ENCODE measurements at places on chromosomes 6 and 20.
A peak's percentile ranks its signal among the peaks of the same experiment; 100 is the strongest.

- no peak for DNase-seq
Observed at GRCh38 chr6:133886104-133886775, 2.7 kb upstream of the TCF21 start.

- no peak for DNase-seq
Observed at GRCh38 chr6:52077180-52077884, 10.1 kb downstream of the PKHD1 start.

DNA sequence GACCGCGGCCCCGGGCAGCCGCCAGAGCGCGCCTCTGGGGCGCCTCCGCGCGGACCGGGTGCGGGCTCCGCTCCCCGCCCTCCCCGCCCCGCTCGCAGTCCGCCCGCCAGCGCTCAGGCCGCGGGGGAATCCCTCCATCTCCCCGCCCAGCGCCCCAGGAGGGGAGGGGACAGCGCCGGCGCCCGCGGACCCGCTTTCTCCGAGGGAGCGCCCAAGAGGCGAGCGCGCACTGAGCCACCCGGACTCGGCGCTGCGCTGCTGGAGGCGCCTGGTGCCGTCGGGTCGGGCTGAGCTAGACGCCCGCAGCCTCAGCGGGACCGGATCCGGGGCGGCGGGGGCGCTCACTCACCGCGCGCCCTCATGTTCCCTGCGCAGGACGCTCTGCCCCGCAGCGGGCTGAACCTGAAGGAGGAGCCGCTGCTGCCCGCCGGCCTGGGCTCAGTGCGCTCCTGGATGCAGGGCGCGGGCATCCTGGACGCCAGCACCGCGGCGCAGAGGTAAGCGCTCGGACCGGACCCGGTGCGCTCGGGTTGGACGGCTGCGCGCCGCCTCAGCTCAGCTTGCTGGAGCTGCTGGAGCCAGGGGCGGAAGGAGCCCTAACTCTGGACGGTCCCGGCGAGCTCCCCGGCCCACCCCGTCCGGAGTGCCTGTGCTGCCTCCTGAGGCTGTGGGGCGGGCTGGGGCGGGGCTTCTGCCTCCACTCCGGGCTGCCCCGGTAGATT is 867 bp downstream of the EBF4 start:
- no peak for DNase-seq

DNA sequence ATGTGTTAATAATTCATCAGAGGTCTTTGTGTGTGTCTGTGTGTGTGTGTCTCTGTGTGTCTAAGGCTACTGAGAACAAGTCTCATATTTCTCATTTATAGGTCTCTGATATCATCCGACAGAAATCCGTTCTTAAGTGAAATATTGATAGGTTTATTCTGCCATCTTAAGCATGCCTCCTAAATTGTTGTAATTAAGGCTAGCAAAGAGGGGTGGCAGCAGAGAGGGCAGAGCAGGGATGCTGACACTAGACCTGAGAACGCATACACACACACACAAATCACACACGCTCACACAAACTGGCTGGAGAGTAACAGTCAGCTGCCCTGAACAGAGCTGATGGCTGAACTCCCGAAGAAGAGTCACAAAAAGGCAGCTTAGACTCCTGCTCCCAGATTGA is 84.9 kb upstream of the LRFN2 start:
- DNase-seq, result no peak

DNA sequence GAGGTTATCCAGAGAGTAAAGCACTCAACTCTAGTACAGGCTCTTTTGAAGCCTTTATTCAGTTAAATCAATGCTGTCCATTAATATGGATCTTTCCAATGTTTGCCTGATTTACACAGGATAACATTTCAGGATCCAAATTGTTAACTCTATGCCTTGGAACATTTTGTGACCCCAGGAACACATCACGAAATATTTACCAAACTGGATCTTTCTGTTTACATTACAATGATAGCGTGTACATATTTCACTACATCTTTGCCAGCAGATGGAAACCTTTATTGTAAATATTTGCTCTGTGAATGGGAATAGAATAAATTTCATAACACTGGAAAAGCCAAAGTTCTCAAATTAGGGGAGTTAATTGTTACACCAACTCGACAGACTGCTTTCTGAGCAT is 23.5 kb downstream of the BPIFA2 start:
- no peak for DNase-seq

DNA sequence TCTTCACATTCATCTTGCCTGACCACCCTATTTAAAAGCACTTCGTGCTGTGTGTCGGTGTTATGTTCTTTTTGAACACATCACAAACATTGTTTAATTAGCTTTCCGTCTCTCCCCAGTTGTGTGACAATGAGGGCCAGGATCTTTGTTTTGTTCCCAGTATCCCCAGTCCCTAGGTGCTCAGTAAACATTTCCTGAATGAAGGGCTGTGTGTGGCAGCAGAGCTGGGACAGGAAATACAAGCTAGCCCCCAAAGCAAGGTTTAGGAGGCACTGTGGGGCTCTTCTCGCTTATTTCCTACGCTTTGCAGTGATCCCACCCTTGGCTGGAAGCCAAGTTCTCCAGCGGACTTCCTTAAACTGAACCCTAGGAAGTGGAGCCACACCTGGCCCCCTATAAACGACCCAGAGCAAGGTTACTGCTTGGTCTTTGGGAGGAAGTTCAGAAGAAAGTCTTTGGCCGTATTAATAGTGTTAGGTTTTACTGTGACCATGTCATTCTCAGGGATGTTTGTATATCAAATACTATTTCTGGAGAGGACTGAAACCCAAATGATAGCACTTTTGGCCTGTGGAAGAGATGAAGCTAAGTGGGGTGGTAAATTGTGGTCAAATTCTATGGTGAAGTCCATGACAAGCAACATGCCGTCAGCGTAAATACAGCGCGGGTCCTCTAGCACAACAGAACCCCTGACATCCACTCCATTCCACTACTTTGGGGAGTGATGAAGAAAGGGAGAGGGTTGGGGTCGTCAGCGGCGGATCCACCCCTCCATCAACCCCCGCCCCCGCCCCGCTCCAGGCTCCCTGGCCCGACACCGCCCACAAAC is 570 bp upstream of the FANCE start:
- no peak for DNase-seq

DNA sequence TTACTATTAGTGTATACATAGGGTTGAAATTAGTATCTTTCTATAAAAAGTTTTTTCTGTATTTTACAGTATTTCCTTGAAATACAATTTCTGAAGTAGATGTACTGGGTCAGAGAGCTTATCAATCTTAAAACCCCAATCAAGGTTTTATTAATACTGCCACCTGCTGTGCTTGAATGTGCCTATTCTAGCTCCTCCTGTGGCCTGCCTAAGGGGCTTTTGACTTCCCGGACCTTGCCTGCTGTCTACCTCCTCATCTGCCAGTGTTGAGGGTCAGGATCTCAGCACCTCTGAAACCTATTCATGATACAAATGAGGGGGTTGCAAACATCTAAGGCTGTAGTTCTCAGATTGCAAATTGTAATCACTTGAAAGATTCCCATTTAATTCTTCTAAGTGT is 9.2 kb downstream of the PACRG start:
- DNase-seq, result no peak

DNA sequence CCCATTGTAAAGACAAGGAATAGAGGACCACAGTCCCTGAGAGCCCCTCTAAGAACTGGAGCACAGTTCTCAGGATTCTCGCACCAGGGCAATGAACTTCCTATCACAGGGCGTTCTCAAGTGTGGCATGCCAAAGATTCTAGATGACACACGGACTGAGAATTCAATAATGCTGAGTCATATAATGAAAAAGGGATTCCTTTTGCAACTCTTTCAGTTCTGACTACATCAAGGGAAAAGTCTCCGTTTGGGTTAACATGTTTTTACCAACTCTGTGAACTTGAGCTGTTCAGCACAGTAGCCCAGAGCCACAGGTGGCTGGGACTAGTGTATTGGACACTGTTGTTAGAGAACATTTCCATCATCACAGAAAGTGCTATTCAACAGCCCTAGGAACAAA is 3.4 kb downstream of the MED20 start:
- peak; percentile 92 for DNase-seq

DNA sequence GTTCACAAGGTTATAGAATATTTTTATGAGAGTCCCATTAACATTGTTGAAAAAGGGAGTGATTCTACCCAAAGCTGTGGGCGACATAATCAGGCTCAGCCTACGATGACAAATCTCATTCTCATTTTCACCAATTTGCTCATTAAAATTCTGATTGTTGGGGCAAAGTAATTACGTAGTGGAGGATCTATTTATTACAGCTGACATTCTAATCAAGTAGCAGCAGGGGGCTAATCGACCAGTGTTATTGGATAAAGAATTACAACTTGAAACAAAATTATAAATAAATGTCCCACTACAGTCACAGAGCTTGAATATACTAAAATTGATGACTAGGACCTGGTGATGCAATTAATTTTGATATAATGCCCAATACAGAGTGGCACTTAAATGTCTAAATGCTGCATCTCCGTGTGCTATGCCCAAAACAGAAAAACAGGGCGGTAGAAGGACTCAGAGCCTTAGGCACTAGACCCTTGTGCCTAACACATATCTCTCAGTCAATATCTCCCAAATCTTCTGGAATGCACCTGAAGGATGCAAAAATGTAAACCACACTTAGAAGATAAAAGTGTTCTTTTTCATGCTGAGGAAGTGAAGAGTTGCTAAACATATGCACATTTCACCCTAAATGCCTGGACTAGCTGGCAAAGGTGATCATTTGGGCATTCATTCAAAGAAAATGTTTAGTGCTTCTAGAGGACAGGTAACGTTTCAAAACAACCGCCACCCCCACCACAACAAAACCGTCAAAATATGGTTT is 88.3 kb downstream of the CD24 start:
- no peak for DNase-seq

DNA sequence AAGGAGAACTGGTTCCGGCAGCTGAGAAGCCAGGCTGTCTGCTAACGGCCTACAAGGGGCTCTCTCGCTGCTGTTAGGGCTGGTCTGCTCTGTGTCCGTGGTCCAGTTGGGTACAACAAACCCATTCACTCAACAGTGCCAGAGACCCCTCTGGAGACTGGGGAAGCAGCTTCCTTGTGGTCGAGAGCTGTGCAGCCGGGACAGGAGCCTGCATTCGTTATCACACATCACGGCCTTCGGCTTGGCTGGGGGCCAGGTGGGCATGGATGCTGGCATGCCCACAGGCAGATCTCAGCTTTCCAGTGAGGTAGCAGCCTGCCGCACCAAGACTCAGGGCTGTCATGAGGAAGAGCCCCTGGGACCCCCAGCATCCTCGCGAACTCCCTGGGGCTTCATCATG is 124.7 kb downstream of the PREX1 start:
- DNase-seq, result no peak

GRCh38 chr20:64192406-64192805 is 28.2 kb downstream of the MYT1 start:
- DNase-seq, result no peak

DNA sequence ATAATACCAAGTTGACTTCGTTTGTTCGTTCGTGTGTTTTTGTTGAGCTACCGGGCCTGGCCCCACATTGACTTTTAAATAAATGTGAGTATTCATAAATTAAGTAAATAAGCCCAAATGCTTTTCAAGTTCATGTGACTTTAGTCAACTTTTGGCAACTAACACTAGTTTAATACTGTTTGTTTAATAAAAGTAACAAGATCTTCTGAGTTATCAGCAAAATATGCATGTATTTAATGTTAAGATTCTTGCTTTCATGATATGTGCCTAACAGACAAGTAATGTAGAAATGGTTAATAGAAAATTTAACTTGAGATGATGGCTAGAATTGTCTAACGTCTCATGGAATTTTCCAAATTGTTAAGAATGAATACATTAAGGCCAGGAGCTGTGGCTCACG is 38.7 kb upstream of the ECI2 start:
- no peak for DNase-seq

- DNase-seq, result no peak
Observed at GRCh38 chr6:47631797-47632196, 66.6 kb upstream of the ADGRF4 start.

GRCh38 chr20:63701329-63702035 is 5.0 kb downstream of the TNFRSF6B start:
- no peak for DNase-seq

GRCh38 chr6:122459240-122459639 is 12.4 kb downstream of the SERINC1 start:
- DNase-seq, result no peak

GRCh38 chr20:63366390-63367365 is 5.5 kb upstream of the CHRNA4 start:
- no peak for DNase-seq

DNA sequence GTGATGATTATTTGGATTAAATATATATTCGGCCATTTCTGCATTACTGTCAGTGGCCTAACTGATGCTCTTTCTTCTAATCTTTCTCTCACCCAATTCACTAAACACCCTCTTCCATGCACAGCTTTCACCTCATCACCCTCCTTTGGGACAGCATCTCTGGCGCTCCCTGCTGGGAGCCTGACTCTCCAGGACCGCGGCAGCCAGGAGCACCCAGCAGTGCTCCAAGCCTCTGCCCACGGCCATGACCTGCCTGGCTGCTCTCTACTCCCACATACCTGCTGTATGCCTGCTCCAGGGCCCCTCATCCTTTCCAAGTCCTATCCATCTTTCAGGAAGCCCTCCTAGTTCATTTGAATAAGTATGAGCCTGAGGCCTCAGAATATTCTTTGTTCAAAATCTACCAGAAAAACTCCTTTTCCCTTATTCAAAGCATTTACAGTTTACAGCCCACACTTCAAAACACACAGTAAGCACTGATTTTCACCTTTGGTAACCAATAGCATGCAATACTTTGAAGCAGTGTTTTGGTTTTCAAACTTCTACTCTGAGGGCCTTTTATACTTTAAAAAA is 15.2 kb downstream of the CTCFL start:
- no peak for DNase-seq

GRCh38 chr6:41557335-41557734 is 11.2 kb downstream of the FOXP4 start:
- no peak for DNase-seq

- no peak for DNase-seq
Observed at GRCh38 chr6:51141080-51141479, 322.4 kb downstream of the TFAP2B start.

DNA sequence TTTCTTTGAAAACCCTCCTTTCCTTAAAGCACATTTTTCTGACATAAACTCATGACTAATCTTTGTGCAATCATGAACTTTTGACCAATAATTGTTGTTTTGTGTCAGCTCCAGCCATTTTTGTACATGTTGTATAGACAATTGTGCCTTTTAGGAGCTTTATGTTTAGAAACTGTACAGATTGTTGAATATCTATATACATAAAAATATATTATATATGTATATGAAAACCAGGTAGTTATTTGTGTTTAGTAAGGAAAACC is 125.7 kb upstream of the EDN1 start:
- no peak for DNase-seq

GRCh38 chr6:45714741-45715507 is 300.7 kb downstream of the CLIC5 start:
- DNase-seq, result peak; percentile 39

DNA sequence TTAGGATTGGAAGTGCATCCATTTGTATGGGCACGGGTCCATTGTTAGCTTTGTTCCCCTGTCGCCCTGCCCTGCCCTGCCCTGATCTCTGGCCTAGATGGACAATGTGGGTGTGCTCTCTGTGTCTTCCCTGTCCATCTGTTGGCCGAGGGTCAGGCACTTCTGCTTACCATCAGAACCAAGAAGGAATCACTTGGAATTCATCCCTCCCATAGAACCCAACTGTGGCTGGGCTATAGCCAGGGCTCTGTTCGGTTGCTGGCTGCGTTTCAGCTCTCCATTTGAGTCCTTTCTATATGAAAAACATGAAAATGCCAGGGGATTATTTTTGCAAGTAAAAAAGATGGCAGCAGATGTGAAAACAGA is 26.6 kb upstream of the TULP4 start:
- DNase-seq, result no peak

Data from GM04503 (cell line).